ENCODE measurements at places on chromosomes 12 and 14. TPM values are rescaled to one million over a fixed set of nuclear protein-coding genes. Genes with fewer than 3 reads are reported as not detected.

The PPP1R1A gene
- not detected for total RNA-seq

The RHOJ gene
- 10.5 TPM for total RNA-seq

The MEG3 gene
- 24.7 TPM for total RNA-seq

The RIMBP2 gene
- not detected for total RNA-seq

The MIPOL1 gene
- 7.6 TPM for total RNA-seq
